ENCODE measurements at places on chromosomes 2 and 18.

DNA sequence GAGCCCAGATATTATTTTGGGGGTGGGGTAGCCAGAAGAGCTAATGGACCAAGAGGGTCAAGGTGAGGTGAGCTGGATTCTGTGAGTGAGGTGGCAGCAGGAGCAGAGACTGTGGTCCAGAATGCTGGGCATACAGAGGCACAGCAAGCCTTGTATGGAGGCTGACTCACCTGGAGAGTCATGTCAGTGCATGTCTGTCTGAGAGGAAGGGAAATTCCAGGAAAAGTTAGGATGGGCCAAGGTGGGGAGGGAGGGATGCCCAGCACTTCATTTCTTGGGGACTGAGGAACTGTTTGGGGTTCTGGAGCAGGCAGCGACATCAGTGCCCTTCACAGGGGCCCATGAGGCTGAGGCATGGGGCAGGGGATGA, 21.1 kb downstream of the PER2 start:
- DNase-seq = peak; percentile 43

- no peak for DNase-seq
These were observed 333.0 kb upstream of the CNTNAP5 start for GRCh38 chr2:123692121-123692520.

DNA sequence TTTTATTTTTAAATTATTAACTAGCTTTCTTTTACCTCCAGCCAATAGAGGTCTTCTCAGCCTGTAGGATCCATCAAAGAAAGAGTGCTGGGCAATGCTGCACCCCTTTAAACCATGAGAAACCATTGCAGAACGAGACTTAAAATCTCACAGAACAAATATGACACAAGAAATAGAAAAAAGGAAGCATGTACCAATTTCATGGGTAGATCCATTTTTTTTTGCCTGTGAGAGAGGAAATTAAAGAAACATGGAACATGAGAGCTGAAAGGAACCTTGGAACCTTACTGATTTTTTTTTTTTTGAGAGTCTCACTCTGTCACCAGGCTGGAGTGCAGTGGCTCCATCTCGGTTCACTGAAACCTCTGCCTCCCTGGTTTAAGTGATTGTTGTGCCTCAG, 14.0 kb downstream of the HRH4 start:
- no peak for DNase-seq

DNA sequence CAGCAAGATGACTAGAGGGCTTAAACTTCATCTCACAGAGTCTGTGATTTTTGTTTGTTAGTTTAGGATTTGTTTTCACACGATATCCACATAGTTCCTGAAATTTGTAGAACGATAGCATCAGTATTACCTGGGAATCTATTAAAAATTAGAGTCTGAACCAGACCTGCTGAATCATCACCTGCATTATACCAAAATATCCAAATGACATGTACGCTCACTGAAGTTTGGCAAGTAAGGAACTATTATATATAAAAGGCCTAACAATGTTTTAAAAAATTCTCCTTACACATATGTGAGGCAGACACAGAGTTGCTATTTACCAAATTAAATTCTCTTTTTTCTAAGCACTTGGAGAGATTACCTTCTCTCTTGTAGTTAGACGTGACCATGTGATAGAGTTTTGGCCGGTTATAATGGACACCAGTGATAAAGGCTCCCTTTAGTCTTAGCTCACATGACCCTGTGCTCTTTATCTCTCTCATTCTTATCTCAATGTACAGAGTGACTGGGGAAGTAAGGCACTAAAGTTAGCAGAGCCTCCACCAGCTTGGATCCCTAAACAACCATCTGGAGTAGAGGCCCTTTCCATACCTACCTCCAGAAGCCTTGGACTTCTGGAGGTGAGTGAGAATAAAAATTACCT, 363.1 kb downstream of the DSC3 start:
- DNase-seq = no peak

DNA sequence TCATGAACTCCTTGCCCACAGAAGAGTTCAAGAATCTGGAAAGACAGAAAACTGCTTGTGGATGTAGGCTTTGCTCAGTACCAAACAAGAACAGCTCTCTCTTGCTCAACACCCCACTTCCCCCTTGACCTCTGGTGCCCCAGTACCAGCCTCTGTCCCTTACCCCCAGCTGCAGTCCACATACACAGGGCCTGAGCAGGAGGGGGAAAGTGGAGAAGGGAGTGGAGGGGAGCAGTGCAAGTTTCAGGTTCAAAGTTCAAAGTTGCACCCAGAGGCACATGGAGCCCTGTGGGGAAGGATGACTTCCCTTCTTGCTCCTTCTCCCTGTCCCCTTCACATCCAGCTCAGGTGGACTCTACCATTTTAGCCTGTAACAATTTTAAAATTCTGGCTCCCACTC, 61.1 kb upstream of the LPIN2 start:
- no peak for DNase-seq

- no peak for DNase-seq
These were observed 211.9 kb downstream of the PTGR3 start for GRCh38 chr18:74996996-74997395.

- DNase-seq = no peak
These were observed 228.9 kb downstream of the CELF4 start for GRCh38 chr18:37336568-37337285.

DNA sequence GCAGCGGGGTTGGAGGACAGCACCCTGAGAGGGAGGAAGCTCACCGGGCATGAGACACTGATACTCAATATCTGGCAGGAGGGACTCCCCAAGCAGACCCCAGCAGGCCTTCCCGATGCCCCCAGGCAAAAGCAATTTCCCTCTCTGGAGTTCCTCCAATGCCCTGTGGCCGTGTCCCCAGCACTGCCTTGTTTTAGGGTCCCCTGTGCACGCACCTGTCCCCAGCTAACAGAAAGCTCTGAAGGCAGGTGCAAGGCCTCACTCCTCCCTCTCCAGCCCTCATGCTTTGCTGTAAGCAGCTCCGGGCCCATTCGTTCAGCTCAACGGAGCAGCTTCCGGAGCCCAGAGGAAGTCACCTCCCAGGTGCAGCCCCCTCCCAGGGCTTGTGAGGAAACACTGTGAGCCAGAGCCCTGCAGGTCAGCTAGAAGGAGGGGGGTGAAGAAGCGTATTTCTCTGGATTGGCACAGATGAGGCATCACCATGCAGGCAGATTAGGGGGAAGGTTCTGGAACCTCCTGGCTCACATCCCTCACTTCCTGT, 50.3 kb upstream of the ID2 start:
- no peak for DNase-seq

DNA sequence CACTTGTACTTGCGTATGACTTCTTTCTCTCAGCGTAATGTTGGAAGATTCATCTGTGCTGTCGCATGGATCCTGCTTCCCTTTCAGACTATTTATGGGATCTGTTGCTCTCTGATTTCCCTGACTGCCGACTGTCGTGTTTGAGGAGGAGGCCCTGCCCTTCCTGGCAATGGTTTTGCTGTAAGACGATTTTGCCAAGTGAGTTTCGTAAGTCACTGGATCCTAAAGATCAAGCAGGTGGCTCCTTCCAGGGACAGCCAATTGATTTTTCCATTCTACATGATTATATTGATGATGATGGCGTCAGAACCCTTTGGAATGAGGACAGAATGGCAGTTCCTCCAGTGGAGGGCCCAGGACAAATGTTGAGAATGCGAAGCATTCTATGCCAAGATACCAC, 8.7 kb upstream of the B3GNT2 start:
- no peak for DNase-seq

GRCh38 chr18:78719821-78720220, 259.8 kb upstream of the SALL3 start:
- DNase-seq = no peak

- DNase-seq = no peak
These were observed 41.8 kb downstream of the ACSL3 start for GRCh38 chr2:222902660-222903059.

GRCh38 chr18:38690626-38691025, 1125.0 kb upstream of the CELF4 start:
- no peak for DNase-seq

DNA sequence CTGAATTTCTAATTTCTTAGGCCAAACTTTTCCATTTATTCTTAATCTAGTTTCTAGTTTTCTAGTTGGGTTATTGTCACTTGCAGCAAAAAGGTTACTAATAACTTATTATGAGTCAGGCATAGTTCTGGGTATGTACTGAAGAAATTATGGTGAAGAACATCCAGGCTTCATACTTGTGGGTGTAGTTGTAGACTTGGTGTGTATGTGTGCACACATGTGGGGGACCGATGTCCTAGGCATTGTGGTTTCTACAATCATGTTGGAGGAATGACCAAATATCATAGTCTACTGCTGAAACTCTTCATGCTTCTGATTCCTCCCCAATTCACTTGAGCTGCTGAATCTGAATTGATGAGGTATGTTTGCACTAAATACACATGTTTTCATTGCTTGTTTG, 141.2 kb downstream of the PMAIP1 start:
- DNase-seq = no peak

GRCh38 chr18:6614952-6615351, 114.6 kb upstream of the ARHGAP28 start:
- DNase-seq = no peak

DNA sequence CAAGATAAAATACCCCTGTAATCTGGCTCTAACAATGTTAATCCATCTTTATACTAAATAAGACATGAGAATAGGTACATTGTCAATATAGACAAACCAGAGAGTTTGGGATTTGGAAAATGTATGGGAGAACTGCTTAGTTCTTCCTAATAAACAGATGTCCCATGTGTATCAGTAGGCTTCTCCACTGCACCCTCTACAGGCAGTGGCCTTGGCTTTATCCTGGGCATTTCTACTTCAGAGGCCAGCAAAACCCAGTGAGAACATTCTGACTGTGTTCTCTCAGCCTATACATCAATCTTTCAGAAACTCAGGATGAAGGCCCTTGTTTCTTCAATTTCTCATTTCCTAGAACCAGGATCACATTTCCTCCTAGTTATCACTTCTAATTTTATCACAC, 1167.5 kb upstream of the ACVR2A start:
- DNase-seq = no peak

DNA sequence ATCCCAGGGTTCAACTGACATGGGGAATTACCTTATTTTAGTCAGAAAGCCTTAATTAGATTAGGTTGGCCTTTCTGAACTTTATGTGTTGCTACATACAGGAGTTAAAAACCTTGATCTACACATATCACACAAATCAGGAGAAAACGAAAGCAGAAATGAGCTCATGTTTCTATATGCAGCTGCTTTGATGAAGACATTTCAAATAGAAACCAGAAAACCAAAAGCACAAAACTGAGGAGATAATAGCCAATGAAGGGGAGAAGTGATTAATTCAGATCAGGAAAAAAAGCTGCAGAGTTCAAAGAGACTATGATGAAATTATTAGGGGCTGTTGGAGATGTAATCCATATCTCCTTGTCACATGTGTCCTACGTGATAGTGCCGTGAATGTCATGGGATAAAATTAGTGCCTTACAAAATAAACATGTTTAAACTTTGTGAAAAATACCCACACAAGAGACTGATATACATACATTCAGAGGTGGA, 255.0 kb downstream of the CAMKMT start:
- no peak for DNase-seq

GRCh38 chr18:6543330-6543908, 128.7 kb upstream of the L3MBTL4 start:
- peak; percentile 47 for DNase-seq

DNA sequence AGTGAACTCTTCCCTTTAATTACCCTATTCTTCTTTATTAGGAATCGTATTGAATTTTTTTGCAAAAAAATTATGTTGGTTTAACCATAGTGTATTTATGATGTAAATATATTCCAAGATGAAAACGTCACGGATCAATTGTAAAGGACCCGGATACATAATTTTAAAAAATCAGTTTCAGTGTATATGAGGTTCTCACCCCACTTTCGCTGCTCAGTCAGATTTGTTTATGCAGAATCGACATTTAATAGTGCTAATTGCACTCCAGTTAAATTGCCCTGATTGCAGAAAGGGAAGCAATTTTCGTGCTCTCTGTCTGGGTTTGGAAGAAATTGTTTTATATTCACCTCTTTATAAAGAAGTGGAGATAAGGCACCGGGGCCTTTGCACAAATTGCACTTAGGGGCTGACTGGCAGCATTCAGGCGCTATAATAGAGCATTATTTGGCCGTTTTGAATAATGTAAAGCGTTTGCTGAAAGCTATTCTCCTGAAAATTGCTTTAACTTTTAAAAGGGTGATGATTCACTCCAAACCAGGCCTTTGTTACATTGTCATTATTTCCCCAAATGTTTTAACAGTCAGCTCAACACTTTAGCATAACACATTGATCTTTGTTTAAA, 3.0 kb upstream of the SP9 start:
- no peak for DNase-seq

GRCh38 chr2:168118733-168119514, 128.5 kb downstream of the STK39 start:
- peak; percentile 71 for DNase-seq

DNA sequence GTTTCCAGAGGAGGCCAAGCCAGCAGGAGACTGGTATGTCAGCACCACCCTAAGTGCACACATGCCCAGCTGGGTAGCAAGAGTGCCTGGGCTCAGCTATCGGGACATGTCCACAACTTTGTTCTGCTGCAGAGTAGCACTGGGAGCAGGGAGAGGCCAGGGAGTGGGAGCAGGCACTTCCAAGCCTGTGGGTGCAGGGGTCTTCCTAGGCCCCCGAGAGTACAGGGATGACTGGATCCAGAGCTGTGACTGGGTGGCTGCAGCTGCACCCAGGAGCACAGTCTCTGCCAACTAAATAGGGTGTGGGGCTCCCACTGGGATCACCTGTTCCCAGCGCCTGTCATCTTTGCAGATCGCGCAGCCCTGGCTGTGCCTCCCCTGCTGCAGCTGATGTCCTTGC, 256.0 kb upstream of the HNMT start:
- DNase-seq = no peak

DNA sequence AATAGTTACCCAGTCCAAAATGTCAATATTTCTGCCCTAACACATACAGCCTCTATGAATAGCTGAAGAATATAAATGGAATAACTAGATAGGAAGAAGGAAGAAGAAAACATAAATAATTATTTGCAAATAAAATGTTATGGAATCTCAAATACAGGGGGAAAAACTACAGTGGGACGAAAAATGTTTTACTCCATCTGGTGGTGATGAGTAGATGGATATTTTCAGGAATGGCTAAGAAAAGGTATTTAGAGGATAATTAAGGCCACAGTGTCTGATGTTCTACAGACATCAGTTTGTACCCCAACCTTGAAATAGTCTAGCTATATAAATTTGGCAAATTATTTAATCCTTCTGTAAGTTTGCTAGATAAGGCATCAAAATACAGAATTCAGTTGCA, 178.1 kb upstream of the FSHR start:
- peak; percentile 3 for DNase-seq

DNA sequence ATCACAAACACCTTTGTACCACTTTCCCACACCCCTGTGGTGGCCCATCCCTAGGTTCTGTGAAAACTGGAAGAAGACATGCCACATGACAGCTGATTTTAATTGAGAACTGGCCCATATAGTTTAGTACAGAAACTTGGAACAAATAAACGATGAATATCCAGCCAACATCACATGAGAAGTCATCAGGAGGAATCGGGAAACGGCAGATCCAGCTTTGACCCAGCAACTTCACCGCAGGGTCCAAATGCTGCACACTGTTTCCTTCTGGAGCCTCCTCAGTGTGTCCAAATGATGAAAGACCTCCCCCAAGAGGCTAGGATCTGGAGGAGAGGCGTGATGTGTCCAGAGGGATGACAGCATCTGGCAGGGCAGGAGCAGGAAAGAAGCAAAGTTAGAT, 75.5 kb downstream of the COPS8 start:
- no peak for DNase-seq

- DNase-seq = no peak
These were observed 92.5 kb downstream of the ZFP36L2 start for GRCh38 chr2:43133708-43134570.

- DNase-seq = peak; percentile 28
These were observed 7.5 kb downstream of the COPS8 start for GRCh38 chr2:237092920-237093781.

GRCh38 chr18:63971320-63972001, 1.6 kb downstream of the SERPINB8 start:
- no peak for DNase-seq

GRCh38 chr2:135638825-135639224, 102.8 kb upstream of the UBXN4 start:
- DNase-seq = no peak

All from renal cortical epithelial cell (primary cell).